ENCODE measurements at places on chromosomes 7 and 10.

DNA sequence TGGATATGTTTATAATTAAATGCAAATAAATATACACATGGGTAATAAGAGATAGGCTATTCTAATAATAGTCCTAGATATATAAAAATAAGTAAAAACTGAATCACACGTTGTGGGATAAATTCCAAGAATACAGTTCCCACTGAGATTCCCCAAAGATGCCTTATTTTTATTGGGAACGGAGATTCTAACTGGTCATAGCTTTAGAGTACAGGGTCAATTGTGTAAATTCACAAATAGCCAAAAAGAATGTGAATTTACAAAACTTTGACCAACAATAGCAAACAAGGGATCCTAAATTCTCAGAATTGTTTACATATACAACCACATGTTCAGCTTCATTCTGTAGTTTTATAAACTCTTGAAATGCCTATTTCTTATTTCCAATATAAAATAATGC is 65.0 kb downstream of the VSTM4 start:
- DNase-seq = no peak

DNA sequence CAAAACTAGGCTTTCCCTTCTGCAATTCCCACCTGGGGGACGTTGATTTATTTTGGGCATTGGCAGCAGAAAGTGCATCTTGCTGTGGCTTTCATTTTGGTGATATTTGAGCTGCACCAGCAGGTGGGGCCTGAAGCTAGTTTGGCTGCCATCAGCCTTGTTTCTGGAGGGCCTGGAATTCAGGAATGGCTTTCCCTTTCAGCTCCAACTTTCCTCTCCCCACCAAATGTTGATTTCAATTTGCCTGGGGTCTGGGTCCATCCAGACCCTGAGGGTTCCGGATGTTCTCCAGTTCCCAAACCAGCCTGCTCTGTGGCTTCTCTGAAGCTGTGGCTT is 640.4 kb downstream of the TYW1 start:
- DNase-seq = no peak

- no peak for DNase-seq
Measured at GRCh38 chr7:1029637-1030443, 14.5 kb upstream of the GPR146 start.

DNA sequence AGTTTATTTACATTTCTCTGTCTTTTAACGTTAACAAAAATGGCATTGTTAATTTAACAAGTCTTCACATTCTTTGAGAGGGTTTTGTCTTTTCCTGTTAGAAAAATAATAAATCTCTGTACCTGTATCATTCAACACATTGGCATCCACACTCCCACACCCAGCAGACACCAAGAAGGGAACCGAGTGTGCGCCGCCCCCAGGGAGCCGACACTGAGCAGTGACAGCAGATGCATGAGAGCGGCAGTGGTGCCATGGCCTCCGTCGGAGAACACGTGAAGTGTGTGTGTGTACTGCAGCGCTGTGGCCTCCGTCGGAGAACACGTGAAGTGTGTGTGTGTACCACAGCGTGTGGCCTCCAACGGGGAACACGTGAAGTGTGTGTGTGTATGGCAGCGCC is 63.3 kb downstream of the DYNC2I1 start:
- DNase-seq = no peak

GRCh38 chr7:114842551-114843065 is 79.3 kb upstream of the MDFIC start:
- DNase-seq = no peak

DNA sequence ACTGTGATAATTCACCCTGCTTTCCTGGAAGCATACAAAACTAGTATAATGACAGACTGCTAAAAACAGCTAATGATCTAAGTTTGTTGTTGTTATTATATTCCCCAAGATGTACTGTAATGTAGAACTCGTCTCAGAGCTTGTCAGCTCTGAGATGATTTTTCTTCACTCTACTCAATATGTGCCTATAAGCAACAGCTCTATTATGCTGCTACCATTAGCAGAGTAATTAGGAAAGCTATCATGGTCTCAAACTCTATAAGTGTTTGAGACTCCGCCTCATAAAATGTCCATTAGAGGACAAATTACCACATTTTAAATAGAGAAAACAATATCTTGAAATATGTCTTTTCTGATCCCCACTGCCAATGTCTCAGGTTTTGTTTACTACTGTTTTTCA is 476.5 kb upstream of the PCDH15 start:
- no peak for DNase-seq

GRCh38 chr7:155685070-155685790 is 40.8 kb downstream of the RBM33 start:
- no peak for DNase-seq

DNA sequence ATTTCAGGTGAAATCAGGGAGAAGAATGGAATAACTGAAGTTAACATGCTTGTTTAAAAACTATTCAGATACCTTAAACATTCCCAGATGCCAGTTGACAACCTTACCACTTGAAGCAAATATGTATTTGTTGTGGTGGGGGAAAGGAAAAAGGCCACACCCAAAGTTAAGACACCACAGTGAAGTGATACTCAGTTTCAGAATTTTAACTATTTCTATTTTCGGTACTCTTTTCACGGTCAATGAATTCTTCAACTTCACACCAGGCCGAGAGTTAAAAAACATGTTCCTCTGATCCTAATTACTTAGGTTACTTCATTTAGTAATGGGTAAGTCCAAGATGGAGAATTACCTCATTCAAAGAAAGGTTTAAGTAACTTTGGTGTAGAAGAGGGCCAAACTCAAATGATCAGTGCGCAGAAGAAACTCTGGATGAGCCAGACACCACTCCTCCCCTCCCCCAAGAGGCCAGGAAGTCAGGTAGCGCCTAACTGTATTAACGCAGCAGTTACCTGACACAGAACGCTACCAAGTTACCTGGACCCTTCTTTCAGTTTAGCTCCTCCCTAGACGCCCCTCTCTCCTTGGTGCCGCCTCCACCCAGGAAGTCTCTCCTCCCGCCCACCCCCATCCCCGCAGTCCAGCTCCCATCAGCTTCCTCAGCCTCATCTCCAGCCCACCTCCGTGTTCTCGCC is 700 bp downstream of the MTPN start:
- DNase-seq = peak; percentile 2

GRCh38 chr7:106166651-106167342 is 54.7 kb upstream of the SYPL1 start:
- DNase-seq = no peak

DNA sequence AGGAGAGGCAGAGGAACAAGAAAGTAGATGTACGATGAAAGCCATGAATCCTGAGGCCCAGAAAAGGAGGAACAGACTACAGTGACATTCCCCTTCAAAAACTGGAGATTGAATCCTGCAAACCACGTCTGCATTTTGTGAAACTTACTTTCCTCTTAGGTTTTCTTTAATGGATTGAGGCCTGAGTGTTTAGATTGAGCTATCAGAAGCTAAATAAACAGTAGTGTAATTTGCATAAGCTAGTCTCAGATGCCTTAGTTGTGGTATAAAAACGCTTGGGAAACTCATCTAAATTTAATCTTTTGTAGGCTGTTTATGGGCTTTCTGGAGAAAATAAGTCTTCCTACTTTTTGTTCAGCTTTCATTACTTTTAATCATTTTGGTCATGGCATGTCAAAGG is 94.8 kb upstream of the HDAC9 start:
- no peak for DNase-seq

- no peak for DNase-seq
Measured at GRCh38 chr7:96118449-96119001, 203.4 kb downstream of the SLC25A13 start.

DNA sequence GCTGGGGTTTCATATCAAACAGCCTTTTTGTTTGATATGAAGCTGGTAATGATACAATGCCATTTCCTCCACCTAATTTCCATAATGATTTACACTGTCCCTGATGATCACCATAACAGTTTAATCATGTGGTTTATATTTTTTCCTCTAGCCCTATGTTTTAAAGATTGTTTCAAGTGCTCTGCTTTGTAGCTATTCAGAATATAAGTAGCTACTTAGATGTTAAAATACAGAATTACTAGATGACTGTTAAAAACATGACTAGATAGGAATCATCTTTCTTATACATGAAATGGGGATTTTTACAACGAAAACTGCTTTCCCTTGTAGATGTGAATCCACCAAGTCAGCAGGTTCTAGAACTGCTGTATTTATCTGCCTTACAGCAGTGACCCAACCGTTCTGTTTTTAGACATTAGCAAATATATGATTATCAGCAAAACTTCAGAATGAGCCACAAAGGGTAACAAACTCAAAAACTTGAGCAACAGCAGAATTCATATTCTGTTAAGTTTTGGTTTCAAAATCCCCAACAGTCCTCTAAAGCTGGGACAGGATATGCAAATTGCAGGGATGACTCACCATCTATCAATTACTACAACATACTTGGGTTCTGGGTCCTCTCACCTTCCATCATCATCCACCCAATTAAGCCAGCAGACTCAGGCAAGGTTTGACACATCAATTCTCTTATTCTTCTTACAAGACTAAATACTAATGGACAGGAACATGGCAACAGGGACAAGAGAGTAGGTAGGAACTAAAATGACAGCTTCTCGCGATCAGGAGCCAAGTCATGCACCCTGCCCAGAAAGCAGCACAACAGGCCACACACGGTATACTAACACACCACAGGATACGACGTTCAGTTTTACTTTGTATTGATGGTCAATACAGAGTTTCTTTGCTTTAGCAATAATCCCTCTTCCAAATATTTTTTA is 83.9 kb downstream of the PIP4K2A start:
- peak; percentile 37 for DNase-seq

DNA sequence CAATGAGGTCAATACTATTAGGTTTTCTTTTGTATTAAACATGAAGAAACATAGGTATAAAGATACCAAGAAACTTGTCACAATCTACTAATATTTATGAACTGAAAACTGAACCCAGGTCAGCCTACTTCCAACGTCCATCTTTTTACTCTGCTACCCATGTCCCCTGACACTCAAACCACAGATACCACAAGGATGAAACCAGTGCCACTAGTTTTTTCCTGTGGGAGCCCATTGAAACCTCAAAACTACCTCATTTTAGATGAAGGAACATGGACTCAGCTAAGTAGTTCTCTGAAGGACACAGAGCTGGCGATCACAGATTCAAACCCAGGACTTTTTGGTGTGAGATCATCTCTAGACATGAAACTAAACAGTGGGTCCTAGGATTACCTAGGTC is 6.8 kb downstream of the TET1 start:
- no peak for DNase-seq

GRCh38 chr7:739983-740942 is 13.2 kb upstream of the PRKAR1B start:
- DNase-seq = no peak

DNA sequence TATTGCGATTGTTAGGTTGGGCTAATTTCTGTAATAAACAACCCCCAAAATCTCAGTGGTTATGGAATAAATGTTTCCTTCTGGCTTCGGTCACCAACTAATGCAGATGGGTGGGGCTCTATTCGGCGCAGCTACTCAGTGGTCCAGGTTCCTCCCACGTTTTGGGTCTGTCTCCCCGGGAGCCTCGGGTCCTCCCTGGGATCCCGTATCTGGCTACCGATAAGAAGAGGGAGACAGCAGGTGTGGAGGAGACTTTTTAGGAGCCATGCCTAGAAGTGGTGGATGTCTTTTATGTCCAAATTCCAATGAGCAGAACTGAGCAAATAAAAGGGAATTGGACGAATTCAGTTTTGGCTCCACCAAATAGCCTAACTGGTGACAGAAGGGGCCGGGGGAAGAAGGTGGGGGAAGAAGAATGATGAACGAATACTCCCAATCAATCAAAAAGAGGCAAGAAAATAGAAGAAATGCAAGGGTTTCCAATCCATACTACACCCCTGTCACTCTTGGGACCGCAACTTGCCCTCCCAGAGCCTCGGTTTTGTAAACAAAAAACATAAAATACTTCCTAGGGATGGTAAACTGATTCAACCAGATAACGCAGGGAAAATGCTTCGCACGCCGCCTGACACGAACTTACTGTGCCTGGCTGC is 498 bp upstream of the C10orf53 start:
- DNase-seq = no peak

DNA sequence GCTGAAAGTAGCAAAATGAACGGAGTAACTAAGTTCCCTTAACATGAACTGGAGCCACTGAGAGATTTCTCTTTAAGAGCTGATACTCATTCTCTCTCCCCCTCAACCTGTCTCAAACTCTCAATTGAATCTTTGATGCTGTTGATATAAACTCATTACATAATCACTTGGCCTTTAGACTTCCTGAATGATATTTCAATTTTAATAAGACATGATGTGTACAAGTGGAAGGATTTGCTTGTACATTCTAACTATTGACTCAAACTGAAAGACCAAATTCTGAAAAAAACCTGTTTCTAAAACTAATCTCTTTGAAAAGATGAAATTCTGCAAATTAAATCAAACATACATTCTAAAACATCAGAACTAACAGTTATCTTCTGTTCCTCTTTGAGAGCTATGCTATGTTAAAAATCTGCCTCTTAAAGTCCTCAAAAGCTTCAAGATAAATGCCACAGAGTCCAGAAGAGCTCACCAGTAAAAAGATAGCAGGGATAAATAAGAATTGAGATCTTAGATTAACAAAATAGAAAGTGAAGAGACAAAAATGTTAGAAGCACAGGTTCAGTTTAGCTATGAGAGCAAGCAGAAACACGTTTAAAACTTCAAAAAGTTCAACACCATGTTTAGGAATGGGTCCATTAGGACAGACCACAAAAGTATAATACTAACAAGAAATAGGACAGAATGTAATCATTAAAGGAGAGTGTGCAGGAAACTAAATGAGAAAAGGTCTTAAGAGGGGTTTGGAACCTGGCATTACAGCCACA is 46.1 kb downstream of the TNPO3 start:
- no peak for DNase-seq

- no peak for DNase-seq
Measured at GRCh38 chr7:27100694-27101170, 1.8 kb downstream of the HOXA2 start.

GRCh38 chr10:118330295-118331076 is 11.6 kb downstream of the FAM204A start:
- no peak for DNase-seq

DNA sequence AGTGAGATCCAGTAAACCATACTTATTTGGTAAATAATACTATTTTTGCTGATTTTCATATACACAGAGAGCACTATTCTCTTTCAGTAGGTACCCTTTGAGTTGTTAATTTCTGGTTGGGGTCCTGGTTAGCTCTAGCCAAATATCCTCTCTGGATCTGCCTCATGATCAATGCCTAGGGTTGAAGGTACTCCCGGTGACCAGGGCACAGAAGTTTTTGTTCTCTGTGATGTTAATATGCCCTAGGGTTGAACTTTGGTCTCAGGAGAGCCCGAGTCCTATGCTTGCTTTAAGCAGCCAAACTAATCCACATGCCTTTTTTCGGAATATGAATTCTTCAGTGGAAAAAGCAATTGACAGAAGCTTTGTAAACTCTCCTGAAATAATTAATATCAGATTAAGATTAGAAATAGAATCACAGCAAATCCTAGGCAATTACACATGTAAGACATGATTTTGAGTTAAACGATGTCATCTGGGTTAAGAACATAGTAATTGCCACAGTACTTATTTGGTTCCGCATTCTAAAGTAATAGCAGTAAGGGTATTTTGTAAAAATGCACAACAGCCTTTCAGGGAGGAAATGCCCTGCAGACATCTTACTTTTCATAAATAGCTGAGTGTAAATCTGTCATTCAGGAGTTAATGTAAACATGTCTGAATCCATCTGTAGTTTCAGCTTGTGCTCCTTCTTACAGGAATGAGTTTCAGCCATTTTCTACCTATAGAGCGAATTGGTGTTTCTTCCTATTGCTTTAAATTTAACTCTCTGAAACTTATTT is 10.1 kb downstream of the CHN2 start:
- no peak for DNase-seq

- no peak for DNase-seq
Measured at GRCh38 chr7:144113651-144114050, 4.3 kb downstream of the OR2A2 start.

Data from GM12891 (cell line).